ENCODE measurements at places on chromosomes 2 and 18.

DNA sequence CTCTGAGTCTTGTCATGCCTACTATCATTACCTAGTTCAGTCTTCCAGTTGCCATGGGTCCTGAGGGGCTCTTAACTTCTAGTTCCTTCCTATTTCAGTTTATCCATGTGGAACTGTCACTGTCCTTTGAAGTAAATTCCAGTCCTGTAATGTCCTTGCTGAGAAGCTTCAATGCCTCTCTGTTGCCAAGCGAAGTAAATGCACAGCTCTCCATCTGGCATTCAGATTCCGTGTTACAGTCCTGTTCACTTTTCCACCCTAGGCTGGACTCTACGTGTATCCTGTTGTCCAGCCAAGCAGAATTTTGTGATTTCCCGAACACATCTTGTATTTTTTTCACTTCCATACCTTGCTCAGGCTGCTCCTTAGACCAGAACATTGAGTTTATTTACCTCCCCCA is 245.3 kb downstream of the BABAM2 start:
- no peak for DNase-seq

DNA sequence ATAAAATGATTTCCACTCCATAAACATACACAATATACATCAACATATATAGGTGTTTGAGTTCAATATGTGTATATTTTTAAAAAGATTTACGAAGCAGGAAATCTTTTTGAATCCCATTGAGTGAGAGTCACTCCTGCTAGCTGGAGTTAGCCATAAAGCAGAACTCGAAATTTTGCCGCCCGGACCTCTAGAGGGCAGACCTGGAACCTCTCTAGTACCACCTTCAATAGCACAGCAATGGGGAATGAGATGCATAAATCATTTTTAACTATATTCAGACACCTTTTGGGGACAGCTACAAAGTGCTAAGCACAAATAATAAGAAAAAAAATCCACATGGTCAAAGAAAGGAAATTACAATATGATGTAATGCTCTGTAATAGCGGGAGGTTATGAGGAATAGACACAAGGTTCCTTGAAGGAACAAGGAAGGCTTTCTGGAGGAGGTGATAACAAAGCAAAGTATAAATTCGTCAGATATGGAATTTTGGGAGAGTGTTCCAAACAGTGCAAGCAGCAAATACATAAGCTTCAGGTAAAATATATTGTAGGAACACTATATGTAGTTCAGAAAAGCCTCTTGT is 533.4 kb downstream of the ERBB4 start:
- DNase-seq = peak; percentile 49

DNA sequence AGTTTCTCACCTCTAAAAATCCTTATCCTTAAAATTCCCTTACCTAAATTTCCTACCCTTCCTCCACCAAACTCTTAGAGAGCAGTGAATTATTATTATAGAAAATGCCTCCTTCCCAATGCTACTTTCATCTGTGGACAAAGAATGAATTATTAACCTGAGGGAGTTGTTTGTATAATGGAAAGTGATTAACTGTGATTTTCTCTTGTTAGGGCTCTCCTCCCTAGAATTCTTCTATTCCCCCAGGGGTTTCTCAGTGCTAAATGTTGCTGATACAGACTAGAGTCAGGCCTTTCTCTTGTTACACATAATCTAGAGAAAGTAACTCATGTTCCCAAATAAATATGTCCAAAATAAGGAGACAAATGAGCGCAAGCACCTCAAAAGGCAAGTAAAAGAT is 23.3 kb downstream of the EPB41L5 start:
- DNase-seq = no peak

DNA sequence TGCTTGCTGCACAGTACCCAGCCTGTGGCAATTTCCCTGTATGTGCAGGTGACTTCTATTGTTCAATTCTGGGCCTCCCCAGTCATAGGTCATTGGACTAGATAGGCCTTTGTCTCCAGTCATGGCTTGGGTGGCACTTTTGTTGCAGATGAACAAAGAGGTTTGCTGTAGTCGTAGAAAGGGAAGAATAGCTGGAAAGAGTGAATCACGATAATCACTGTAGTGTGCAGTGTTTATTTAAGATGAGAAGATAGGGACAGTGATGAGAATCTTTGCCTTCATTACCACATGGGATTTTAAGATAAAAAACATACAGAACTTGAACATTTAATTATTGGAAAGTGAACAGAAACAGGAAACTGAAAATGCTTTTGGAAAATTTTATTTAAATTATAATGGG is 156.1 kb upstream of the CYRIA start:
- no peak for DNase-seq

- peak; percentile 41 for DNase-seq
Measured at GRCh38 chr2:64700133-64700809, 46.6 kb upstream of the SERTAD2 start.

GRCh38 chr2:58055033-58055786 is 8.6 kb downstream of the VRK2 start:
- DNase-seq = no peak

DNA sequence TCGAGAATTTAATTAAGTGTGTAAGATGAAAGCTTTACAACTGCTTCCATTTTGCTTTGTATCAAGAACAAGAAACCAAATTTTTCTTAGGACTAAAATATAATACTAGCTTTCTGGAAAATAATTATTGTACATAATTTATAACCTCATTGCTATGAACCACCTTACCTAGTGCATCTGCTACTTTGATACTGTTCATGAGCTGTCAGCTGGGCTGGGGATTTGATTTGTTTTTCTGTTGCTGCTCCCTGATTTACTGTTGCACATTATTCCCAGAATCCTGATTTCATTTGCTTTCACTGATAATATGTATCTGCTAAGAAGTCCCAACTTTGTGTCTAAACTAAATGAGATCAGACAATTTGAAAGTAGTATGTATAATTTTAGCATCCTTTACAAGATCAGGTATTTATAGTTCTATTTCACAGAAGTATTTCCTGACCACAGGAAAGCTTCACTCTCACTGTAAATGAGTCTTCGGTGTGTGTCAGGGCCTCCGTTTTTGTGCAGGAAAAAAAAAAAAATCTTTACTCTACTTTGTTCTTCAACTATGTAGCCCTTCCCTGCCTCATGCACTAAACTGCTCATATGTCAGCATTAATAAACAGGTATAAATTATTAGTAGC is 105.6 kb upstream of the CCDC150 start:
- no peak for DNase-seq

Measured in HL-60 (cell line).